Gastrocnemius medialis (tissue), 4 donors: ENCODE measurements at places on chromosomes 2 and 18.

- no peak overlapping the region for H3K4me3 ChIP-seq
- DNase-seq: no peak
- no peak overlapping the region for H3K27ac ChIP-seq
- no peaks in the 10 kb centered on the region for H3K27me3 ChIP-seq
- H3K36me3 ChIP-seq: no peaks in the 10 kb centered on the region
These were observed 1671.8 kb upstream of the SLC39A10 start for GRCh38 chr2:193985272-193985671.

DNA sequence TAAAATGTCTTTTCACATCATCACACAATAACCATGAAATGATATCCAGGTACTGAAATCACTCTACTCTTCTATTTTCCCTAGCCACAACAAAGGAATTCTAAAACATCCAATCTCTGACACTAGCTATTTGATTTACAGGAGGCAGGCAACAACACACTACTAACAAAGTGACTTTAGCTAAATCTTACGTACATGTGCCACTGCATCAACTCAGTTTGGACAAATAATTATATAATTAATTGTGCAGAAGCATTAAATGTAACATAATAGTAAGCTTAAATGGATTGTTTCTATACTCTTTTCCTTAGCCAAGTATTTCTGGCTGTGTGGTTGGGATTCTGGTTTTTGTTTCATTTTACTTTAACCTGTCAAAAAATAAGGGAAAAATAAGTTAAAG is 192.4 kb downstream of the AFF3 start:
- no peaks in the 10 kb centered on the region for H3K36me3 ChIP-seq
- H3K4me3 ChIP-seq: no peak overlapping the region
- no peak overlapping the region for H3K27ac ChIP-seq
- H3K4me1 ChIP-seq: no peaks in the 10 kb centered on the region
- no peaks in the 10 kb centered on the region for H3K27me3 ChIP-seq

DNA sequence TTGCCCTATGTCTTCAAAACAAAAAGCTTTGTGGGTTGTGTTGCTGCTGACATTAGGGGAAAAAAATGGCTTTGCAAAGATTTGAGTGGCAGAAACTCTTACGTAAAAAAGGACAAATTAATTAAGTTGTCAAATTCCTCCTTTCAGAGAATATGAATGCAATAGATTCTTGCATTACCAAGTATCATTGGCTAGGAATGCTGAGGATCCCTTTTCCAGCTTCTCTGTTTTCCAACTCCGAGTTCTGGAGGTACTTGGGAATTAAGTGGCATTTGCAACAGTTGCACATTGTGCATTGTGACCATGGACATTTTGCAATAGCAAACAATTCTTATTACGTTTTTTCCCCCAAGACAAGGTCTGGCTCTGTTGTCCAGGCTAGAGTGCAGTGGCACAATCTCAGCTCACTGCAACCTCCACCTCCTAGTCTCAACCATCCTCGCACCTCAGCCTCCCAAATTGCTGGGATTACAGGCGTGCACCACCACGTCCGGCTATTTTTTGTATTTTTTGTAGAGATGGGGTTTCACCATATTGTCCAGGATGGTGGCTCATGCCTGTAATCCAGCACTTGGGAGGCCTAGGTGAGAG is 29.9 kb upstream of the PPP1CB start:
- no peak for DNase-seq
- peaks cover 33% of the 10 kb centered on the region for H3K4me1 ChIP-seq
- H3K4me3 ChIP-seq: no peak overlapping the region
- H3K27me3 ChIP-seq: no peaks in the 10 kb centered on the region
- H3K36me3 ChIP-seq: no peaks in the 10 kb centered on the region
- H3K27ac ChIP-seq: no peak overlapping the region

GRCh38 chr2:95375532-95376150 is 26.9 kb upstream of the FAHD2A start:
- H3K4me1 ChIP-seq: no peaks in the 10 kb centered on the region
- no peaks in the 10 kb centered on the region for H3K36me3 ChIP-seq
- no peaks in the 10 kb centered on the region for H3K27me3 ChIP-seq
- DNase-seq: no peak
- no peak overlapping the region for H3K4me3 ChIP-seq
- H3K27ac ChIP-seq: no peak overlapping the region

DNA sequence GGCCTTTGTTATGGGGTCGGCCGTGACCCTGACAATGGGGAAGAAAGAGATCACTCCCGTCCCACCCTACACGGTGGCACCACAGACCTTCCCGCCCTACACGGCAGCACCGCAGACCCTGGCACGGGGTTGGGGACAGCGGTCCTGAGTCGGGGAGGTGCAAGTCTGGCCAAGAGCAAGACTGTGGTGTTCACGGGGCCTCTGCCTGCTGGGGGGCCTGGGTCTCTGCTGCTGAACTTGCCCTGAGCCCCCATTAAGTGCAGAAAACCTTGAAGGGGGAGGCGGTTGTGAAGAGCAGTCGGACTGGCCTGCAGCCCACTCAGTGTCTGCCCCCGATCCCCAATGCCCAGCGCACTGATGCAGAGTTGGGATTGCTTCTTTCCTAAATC is 75.9 kb downstream of the SLC66A2 start:
- no peak overlapping the region for H3K27ac ChIP-seq
- no peak for DNase-seq
- H3K4me1 ChIP-seq: peaks cover 7% of the 10 kb centered on the region
- no peak overlapping the region for H3K4me3 ChIP-seq
- H3K27me3 ChIP-seq: peaks cover 37% of the 10 kb centered on the region

- no peaks in the 10 kb centered on the region for H3K36me3 ChIP-seq
- H3K27me3 ChIP-seq: no peaks in the 10 kb centered on the region
- no peak overlapping the region for H3K4me3 ChIP-seq
- H3K27ac ChIP-seq: no peak overlapping the region
These were observed 293.0 kb upstream of the TNP1 start for GRCh38 chr2:217152831-217153230.

DNA sequence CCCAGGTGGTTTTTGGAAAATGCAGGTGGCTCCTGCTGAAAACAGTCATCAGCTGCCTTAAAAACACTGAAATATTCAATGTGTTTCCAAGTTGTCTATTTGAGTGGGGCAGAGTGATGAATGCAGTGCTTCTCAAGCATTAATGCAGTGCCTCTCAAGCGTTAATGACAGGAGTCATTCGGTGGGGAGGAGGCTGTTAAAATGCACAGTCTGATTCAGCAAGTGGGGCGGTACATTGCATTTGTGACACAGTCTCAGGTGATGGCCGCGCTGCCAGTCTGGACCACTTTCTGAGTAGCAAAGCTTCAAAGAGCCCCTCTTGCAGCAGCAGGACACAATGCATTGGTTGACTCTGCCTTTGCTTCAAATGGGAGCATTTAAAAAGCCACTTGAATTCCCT is 231.4 kb upstream of the RGPD4 start:
- H3K27me3 ChIP-seq: no peaks in the 10 kb centered on the region
- DNase-seq: no peak
- no peak overlapping the region for H3K27ac ChIP-seq
- no peaks in the 10 kb centered on the region for H3K4me1 ChIP-seq

DNA sequence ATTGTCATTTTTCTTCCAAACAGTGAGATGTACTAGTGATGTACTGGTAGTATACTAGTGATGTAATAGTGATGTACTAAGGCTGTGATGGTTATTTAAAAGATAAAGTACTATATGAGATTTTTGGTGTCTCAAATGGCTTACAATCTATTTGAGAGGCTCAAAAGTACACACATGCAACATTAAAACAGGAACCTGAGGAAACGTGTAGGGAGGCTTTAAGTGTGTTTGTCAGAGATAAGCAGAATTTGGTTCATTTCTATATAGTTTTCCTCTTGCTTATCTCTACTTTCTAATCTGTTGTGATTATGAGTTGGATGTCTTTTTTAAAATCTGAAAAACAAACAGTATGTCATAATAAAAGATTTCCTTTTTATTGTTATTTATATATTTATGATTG is 100.9 kb upstream of the SERTAD2 start:
- no peaks in the 10 kb centered on the region for H3K36me3 ChIP-seq
- no peaks in the 10 kb centered on the region for H3K27me3 ChIP-seq
- no peak overlapping the region for H3K27ac ChIP-seq
- H3K4me1 ChIP-seq: peaks cover 13% of the 10 kb centered on the region
- H3K4me3 ChIP-seq: no peak overlapping the region

GRCh38 chr2:172093416-172094293 is 8.3 kb downstream of the DLX1 start:
- H3K4me1 ChIP-seq: peaks cover 23% of the 10 kb centered on the region
- no peaks in the 10 kb centered on the region for H3K36me3 ChIP-seq
- no peak for DNase-seq
- H3K27me3 ChIP-seq: peaks cover 100% of the 10 kb centered on the region

DNA sequence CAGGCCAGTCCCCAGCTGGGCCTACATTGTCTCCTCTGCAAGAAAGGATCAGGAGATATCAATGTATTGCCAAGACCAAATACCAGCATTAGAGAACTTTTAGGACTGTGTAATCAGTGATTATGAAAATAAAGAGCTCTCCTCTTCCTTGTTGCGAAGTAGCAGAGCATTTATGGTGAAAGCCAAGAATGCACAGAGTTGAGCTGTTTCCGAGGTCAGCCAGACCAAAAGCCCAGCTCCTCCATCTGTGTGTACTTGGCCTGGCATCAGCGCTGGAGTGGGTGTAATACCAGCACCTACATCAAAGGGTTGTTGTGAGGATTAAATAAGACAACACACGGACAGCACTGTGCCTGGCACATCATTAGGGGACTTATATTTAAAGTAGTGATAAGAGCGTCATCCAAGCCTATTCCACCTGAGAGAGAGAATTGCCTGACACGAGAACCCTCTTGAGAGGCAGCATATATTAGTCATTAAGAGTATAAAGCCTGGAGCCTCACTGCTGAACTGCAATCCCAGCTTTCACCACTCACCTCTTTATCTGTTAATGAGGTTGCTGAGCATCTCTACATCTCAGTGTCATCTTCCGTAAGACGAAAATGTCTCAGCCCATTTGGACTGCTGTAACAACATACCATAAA is 7.4 kb upstream of the SLC16A14 start:
- H3K4me3 ChIP-seq: no peak overlapping the region
- no peaks in the 10 kb centered on the region for H3K4me1 ChIP-seq
- H3K36me3 ChIP-seq: no peaks in the 10 kb centered on the region
- H3K27me3 ChIP-seq: no peaks in the 10 kb centered on the region

DNA sequence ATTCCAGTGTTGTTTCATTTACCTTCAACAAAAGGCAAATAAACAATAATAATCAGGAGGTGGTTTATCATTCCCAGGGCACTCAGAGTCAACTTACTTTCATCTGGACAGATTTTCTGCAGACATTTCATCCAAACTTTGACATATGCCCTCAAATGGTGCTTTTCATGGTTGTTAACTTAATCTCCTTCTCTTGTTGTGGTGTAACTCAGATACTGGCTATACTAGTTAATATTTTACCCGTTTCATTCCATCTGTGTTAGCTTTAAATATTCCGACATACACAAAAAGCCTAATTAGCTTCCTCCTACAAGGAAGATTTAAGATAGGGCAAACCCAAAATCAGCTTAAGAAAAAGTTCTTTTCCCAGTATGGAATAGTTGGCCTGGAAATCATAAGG is 44.4 kb upstream of the RPE start:
- H3K27me3 ChIP-seq: no peaks in the 10 kb centered on the region
- no peaks in the 10 kb centered on the region for H3K36me3 ChIP-seq
- H3K27ac ChIP-seq: no peak overlapping the region
- no peak for DNase-seq
- H3K4me3 ChIP-seq: no peak overlapping the region
